ENCODE measurements at places on chromosomes 12 and 14.
A peak's percentile ranks its signal among the peaks of the same experiment; 100 is the strongest.

DNA sequence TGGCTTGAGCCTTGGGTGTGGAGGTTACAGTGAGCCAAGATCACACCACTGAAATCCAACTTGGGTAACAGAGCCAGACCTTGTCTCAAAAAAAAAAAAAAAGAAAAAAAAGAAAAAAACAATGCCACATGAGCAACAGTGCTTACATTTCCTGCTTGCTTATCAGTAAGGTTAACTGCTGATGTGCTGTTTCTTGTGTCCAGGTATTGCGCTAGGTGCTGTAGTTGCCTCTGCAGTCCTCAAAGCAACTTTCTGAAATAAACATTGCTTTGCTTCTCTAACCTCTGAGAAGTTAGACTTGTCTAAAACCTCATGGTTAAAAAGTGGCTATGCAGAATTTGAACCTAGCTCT is 24.7 kb downstream of the RNF34 start:
- no peak for DNase-seq

- no peak for DNase-seq
Observed at GRCh38 chr12:84470361-84470760, 442.2 kb downstream of the SLC6A15 start.

DNA sequence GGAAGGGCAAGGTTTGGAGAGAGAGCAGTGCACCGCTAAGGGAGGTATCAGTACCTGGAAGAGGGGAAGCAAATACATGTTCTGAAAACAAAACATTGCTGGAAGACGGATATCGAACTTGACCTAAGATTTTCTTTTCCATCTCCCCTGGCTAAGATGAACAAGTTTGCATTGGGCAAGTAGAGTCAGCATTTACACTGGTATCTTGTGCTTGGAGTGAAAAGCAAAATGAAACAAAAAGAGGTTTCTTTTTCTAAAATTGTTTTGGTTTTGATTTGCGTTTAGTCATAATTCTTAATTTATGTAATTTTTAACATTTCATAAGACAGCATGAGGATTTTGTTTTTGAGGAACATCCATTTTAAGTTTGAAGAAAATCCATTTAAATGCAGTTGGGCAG is 881.6 kb downstream of the NRXN3 start:
- DNase-seq: no peak

DNA sequence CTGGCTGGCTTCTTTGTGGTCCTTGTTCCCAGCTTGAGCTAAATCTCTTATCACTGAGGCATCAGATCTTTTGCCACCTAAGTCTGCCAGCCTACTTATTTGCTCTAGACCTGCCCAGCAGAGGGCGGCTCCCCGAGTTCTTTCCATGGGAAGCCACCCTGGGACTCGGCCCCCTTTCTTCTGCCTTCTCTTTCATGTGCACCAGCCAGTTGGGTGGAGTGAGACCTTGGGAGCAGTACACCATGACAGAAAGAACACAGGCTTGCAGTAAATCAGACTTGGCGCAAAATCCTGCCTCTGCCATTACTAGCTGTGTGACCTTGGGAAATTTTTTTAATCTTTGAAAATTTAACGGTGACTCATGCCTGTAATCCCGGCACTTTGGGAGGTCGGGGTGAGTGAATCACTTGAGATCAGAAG is 7.4 kb downstream of the SMAGP start:
- DNase-seq: no peak

DNA sequence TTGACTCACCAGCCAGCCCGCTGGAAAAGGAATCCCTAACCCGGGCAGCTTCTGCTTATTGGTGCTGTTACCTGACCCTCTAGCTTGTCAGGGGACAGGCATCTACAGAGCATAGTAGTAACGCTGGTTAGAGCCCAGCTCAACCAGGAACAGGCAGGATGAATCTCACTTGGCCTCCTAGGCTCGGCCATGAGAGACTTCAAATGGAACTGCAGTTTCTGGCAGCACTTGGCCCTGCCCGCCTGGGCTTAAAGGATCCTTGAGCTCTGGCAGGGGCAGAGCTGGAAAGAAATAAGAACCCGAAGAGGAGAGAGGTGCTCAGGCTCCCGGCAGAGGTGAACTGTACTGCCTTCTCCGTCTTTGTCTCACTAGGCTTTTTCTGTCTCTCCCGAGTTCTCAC is 2.3 kb upstream of the LHX5 start:
- no peak for DNase-seq

DNA sequence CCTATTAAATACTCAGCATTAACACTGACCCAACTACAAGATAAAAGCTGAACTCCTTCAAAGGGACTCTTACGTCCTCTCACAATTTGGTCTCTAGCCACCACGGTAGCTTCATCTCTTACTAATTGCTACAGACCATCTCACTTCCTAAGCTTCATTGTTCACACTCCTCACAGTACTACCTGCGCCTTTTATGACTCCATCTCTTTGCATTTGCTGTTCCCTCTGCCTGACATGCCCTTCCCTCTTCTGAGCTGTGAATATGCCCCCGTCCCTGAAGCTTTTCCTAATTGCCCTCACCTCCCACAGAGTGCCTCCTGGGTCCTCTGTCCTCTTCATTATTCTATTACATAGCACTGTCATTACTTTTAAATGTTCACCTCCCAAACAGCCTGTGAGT is 2.5 kb downstream of the EEA1 start:
- no peak for DNase-seq

DNA sequence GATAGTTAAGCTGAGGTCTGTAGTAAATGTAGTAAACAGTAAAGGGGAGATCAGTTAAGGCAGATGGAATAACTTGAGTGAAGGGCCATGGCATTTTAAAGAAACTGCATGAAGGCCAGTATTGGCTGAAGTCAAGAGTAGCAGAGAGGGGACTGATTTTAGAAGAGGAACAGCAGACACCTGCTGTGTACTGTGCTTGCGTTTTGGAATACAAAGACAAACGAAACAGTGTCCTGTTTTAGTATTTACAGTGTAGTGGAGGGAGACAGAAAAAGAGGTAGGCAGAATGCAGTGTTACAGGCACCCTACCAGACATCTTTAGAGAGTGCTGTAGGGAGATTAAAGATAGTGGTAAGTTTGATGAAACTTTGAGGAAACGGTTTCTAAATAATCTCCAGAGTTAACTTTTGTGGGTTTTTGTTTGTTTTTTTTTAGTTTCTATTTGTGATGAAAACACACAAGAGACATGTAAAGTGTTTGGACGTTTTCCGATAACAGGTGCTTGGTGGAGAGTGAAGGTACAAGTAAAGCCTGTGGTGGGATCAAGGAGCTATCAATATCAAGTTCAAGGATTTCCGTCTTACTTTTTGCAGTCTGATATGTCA is 2.1 kb downstream of the HELB start:
- no peak for DNase-seq

DNA sequence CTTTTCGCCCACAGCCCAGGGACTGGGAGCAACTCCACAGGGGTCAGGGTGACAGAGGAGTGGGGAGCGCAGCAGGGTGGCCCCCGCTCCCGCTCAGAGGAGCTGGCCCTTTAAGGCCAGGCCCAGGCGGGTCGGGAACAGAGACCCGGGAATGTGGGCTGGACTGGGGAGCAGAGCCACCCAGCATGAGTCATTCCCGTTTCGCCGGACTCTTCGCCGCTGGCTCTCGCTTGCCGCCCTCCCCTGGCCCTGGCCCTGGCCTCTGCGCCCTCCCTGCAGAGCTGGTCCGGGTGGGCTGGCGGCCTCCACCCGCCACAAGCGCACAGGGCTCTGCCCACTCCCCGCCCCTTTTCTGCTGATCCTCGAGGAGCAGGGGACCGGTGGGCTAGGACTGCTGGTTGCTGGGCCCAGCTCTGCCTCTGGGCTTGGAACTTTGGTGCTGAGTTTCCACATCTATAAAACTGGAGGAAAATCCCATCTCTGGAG is 92.8 kb downstream of the NINJ2 start:
- no peak for DNase-seq

- no peak for DNase-seq
Observed at GRCh38 chr14:52283099-52283498, 15.6 kb downstream of the PTGDR start.

DNA sequence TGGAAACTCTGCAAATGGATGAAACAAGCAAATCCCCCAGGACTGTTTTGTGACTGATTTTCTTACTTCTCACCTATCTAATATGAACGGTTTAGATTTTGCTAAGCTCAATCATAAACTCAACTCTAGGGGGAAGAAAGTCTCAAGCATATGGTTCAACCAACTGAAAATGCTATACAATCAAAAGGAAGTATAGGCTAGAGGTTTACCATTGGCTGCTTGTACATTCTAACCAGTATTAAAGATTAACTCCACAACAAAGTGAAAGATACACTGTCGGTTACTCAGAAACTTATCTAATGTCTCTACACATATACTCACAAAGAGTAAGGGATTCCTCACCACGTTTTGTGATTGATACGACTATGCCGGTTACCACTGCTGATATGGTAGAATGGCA is 281.8 kb upstream of the SOX5 start:
- DNase-seq: no peak

DNA sequence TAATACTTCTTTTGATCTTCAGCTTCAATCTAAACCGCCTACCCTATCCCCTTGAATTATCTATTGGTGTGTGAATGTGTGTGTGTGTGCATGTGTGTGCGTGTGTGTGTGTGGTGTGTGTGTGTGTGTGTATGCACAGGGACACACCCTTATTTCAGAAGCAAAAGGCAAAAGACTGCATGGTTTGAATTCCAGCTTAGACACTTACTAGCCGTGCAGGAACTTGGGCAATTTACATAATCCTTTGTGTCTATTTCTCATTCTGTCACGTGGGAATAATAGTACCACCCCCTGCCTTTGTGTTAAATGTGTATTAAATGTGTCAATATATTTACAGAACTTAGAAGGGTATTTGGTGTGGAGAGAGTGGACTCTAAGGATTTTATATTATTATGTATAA is 251.7 kb downstream of the TMEM132C start:
- DNase-seq: no peak

- DNase-seq: no peak
Observed at GRCh38 chr14:50999726-51000125, 55.4 kb upstream of the PYGL start.

- DNase-seq: no peak
Observed at GRCh38 chr12:66453844-66454243, 151.6 kb downstream of the HELB start.

DNA sequence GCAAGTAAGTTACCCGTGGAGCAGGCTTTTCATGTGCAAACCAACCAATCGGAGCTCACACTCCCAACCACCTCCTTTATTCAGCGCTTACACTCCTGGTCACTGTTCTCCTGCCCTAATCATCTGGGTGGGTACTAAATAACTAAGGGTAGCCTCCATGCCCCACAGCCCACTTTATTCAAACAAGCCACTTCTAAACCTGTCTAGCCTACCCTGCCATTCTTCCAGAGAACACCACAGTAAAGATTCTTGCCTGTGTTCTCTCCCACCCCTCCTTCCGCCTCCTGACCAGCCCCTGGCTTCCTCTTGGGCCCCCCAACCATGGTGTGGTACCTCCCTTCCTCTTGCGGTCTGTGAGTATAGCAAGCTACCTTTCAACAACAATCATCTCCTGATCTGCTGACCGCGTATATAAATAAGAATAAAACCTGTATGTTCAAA is 581.9 kb downstream of the VRK1 start:
- DNase-seq: no peak

DNA sequence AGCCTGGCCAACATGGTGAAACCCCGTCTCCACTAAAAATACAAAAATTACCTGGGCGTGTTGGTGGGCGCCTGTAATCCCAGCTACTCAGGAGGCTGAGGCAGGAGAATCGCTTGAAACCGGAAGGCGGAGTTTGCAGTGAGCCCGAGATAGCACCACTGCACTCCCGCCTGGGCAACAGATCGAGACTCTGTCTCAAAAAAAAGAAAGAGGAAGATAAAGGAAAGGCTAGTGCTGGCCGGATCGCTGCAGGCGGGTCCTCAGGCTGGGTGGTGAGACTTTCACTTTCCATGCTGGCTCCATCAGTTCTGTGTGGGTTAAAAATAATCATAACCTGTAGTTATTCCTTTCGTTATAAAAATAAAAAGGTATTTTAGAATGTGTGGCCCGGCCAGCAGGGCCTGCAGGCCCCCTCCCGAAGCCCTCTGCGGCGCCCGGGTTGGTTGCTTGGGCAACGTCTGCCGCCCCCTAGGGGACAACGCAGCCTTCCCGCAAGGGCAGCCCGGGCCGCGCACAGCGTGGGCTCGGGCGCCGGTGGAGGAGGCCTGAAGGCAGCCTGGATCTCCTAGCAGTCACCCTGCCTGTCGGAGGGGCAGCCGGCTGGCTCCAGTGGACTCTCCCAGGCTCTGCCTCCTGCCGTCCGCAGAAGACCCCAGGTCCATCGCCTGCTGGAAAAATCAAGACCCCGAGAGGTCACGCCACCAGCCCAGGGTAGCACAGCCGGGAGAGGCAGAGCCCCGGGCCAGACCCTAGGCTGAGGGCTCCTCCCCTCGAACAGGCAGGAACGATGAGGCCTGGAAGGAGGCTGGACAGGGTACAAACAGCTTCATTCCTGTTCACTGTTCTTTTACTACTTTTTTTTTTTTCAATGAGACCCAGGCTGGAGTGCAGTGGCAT is 5.0 kb upstream of the SLC25A47 start:
- DNase-seq: peak; percentile 35

DNA sequence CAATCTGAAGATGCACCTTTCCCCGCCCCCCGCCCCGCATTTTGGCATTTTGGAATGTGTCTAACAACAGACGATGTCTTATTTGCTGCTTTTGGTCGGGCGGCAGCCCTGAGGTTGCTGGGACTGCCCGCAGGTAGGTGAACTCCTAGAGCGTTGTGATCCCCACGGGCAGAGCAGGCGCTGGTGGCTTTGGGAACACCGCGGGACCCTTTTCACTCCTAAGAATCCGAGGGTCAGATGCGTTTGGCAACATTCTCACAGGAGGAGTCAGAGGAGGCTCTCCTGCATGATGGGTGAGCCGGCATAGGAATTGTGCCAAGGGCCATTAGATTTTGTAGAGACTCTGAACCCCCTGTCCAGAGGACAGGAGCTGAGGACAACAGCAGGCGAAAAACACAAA is 41.9 kb downstream of the HCAR2 start:
- DNase-seq: no peak

GRCh38 chr12:128685903-128686475 is 137.8 kb downstream of the SLC15A4 start:
- DNase-seq: no peak

DNA sequence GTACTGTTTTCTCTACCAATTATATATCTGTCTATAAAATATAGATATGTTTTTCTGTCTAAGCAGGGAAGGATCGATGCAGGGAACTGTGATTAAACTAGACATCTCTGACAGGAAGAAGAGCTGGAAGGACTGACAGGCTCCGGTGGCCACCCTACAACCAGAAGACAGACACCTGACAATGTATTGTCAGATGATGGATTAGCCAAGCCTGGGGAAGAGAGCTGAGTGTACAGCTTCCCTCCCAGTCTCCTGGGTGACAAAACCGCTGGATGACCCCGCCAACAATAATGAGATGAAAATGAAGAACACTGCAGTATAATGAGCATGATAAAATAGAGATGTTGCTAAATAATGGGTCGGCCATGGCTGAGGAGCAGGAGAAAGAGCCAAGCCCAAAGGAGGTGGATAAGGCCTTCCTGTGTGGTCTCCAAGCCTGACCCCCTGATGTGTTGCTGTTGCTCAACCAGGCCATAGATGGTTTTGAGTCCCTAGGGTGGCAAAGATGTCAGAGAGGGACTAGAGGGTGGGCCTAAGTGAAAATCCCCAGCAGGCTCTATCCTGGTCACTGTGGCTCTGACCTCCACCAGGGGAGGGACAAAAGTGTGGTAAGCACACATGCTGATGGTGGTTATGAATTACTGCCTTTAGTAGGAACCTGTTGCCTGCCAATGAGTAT is 28.2 kb downstream of the DHRS2 start:
- no peak for DNase-seq

- no peak for DNase-seq
Observed at GRCh38 chr12:116534311-116535121, 24.7 kb upstream of the MAP1LC3B2 start.

GRCh38 chr12:80241576-80242273 is 142.4 kb downstream of the OTOGL start:
- DNase-seq: no peak
